Activated CD4-positive, CD25-positive, alpha-beta regulatory T cell treated with anti-CD3 and anti-CD28 coated beads, Interleukin-2, amount 50 U/mL, for 16 hours (primary cell): ENCODE measurements at places on chromosomes 7 and 10.
A peak's percentile ranks its signal among the peaks of the same experiment; 100 is the strongest.

DNA sequence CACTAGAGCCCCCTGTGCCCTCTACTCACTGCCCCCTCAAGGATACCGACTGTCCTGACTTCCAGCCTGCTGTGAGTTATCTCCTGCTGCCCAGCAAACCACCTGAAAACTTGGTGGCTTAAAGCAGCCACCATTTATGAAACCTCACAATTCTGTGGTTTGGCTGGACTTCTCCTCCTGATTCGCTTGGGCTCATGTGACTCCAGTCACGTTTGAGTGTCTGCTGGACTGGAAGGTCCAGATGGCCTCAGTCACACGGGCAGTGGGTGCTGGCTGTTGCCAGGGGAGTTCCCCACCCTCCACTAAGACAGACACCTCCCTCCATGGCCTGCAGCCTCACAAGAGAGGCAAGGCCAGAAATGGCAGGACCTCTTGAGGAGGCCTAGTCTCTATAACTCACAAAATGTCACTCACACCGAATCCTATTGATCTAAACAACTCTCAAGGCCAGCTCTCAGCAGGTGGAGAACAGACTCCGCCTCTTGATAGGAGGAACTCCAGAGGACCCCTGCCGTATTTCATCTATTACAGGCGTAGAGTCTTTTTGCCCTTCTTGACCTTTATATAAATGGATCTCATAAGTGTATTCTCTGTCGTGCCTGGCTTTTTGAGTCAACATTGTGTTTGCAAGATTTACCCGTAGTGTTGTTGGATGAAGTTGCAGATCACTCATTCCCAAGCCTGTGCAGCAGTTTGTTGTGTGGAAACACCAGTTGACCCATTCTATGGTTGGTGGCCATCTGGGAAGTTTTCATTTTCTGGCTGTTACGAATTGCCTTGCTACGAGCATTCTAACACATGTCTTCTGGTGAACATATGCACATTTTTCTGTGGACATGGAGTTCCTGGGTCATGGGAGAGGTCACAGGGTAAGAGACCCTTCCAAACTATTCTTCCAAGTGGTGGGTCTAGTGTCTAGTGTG, 48.3 kb downstream of the ZMIZ1 start:
- no peak for DNase-seq

- DNase-seq: no peak
These were observed 397.2 kb upstream of the IGFBP3 start for GRCh38 chr7:46318276-46318675.

DNA sequence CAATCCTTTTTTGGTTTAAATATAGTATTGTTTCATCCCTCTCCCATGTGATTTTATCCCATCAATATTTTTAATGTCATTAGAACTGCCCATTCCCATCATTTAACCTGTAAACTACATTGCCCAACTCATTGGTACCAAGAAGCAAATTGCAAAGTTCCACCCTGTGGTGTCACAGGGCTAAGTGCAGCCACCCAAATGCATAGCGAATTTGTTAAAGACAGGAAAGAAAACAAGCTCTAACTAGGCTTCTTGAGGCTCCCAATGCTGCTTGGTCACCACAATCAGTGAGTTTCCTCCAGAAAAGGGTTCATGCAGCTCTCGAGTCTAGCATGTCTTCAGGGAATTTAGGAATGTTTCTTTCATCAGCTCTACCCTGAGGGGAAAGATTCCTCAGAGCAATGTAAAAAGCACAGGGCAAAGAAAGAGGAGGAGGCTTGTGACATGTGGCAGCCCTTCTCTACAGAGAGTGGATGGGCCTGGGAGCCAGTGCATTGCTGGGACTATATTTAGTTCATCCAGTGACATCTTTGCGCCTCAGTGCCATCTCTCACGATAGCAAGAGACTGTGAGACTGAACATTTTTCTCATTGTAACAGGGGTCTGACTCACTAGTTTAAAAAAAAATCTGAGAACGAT, 58.1 kb downstream of the CAV1 start:
- DNase-seq: no peak

DNA sequence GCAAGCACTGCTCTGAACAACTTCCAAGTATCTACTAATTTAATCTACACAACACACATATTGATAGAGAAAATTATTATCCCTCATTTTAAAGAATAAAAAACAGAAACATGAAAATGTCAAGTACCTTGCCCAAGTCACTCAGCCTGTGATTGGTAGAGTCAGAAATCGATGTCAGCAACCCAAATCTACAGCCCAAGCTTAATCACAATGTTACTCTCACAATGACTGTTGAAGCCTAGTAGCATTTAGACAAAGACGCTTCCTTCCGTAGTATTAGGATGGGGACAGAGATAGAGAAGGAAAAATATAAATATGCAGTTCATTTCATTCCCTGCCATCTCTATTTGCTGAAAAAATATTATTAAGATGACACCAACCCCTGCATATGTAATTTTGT, 242.5 kb downstream of the ELMO1 start:
- no peak for DNase-seq

DNA sequence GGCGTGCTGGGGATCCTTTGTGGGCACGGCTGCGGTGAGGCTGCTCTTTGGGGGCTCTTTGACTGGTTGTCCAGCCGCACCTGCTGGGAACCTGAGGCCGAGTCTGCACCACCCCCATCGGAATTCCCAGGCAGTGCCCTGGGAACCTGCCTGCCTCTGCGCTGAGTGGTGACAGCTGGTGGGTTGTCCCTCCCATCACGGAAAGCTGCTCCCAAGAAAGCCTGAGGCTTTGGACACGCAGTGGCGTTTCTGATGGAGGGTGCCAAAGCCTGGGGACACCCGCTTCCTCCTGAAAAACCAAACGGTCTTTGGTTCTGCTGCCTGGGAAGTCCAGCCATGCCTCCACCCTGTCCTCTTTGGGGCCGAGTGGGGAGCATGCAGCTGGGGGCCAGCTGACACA, 21.4 kb upstream of the SHH start:
- DNase-seq: no peak

DNA sequence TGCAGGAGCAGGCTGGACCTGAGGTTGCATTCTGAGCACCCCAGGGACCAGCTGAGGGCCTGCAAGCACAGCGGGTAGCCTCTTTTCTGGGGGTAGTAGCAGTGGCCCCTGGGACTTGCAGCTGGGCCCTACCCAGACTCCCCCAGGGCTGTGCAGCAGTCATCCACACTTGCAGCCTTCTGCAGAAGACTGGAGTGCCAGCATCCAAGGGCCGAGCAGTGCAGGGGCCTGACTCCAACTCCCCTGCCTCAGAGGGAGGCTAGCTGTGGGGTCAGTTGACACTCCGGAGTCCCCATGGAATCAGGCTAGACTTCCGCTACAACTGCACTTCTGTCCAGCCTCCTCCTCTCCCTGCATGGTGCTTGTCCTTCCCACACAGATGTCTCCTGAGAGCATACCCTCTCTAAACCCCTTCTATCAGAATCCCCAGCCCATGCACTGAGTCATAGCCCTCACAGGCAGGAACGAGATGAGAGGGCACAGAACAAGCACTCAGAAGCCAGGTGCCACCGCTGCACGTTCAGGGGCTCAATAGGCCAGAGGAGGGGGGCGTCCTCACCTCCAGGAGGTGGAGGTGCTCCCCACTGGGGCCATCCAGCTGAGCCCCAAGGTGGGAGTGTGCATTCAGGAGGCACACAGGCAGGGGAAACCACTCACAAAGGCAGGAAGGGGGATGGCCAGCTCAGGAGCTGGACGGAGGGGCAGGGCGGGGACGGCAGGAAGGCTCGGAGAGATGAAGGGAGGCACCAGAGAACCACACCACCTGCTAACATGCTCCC, 7.5 kb downstream of the RASGEF1A start:
- DNase-seq: no peak

DNA sequence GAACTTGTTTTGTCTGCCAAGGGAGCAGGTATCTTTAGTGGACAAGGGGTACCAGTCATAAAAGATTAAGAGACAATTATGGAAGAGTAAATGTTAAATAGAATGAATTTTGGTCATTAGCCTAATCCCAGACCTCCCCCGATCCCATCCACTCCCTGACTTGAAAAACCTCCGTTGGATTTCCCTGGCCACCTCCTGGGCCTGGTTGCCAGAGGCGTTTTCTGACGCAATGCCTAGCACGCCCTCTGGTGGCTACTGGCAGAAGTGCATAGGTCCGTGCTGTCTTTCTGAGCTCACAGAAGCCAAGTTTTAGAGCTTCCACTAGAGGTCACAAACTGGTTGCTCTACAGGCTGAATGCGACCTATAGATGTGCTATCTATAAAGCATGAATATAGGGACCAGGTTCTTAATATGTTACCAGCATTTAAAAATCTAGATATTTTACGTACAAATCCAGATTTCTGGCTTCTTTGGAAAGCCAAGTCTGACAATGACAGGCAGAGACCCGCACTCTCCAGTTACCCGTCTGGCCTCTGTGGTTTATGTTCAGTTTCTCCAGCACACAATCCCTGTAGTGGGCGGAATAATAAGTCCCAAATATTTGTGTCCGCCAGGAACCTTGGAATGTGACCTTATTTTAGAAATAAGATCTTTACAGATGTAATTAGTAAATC, 39.8 kb downstream of the SPOCK2 start:
- DNase-seq: peak; percentile 76

DNA sequence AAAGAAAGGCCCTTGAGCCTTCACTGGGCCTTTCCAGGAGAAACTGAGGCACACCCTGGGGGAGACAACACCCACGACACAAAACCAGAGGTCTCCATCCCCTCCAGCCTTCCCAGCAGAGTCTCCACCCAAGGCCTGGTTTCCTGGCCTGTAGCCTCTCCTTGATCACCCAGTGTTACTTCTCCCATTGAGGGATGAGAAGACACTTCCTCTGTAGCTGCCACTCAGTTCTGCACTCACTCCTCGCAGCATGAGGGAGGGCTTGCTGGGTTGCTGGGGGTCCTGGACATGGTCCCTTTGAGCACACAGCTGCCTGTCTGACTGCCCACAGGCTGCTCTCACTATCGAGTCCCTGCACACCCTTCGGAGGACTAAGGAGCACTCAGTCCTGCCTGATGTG, 438.1 kb upstream of the FOXK1 start:
- DNase-seq: no peak

- no peak for DNase-seq
These were observed 173.1 kb downstream of the PARD3 start for GRCh38 chr10:34641913-34642558.

GRCh38 chr7:123075838-123076467, 80.5 kb upstream of the TAS2R16 start:
- no peak for DNase-seq

DNA sequence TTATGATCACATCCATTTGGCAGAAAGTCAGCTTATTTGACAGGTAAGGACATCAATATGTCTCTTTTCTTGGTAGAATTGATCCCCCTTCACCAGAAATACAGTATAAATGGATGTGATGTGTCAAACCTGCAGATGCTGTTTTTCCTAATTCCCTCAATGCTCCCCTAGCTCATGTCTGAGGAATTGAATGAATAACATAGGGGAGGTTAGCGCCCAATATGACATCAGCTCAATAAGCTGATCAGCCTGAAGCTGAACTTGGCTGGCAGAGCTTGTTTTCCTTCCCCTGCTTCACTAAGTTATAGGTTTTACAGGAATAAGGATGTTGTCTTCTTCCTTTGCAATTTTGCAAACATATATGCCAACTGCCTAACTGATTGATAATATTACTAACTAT, 132.5 kb downstream of the REEP3 start:
- no peak for DNase-seq

DNA sequence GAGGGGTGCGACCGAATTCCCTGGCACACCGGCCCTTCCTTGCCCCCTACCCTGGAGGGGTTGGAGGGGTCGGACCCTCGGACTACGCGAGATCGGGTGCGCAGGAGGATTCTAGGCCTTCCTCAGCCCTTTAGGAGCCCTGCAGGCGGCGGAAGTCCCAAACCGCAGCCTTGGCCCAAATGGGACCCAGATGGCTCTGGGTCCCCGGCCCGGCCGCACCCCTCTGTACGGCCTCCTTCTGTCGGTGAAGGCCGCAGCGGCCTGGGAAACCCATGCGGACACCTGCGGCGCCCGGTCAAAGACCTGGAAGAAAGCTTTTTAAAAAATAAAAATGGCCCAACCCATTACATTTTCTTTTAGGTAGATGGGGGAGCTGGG, 2.4 kb upstream of the VAX1 start:
- no peak for DNase-seq

- no peak for DNase-seq
These were observed 19.8 kb downstream of the CNTNAP2 start for GRCh38 chr7:146136357-146136875.

- no peak for DNase-seq
These were observed 180.7 kb downstream of the BMPER start for GRCh38 chr7:34086064-34086463.

DNA sequence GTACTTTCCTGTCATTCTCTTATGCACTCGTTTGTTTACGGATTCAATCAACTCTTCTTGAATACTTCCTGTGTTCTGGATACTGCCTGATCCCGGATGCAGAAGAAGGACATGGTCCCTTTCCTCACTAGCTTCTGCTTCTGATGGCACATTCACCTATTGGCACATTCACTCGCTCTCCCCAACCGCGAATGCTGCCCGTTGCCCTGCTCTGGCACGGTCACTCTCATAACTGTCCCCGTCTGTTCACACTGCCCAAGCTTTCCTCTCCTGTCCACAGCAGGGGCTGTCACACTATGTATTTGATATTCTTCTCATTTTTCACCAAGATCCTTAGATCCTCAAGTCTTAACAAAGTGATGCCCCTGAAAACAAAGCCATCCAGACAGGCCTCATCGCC, 327.4 kb downstream of the PAXIP1 start:
- DNase-seq: no peak

- DNase-seq: no peak
These were observed 43.2 kb upstream of the GSAP start for GRCh38 chr7:77459311-77459726.

- DNase-seq: no peak
These were observed 165.0 kb downstream of the CCSER2 start for GRCh38 chr10:84493361-84493760.
